ENCODE measurements at places on chromosomes 11 and 22. TPM values are rescaled to one million over a fixed set of nuclear protein-coding genes. Genes with fewer than 3 reads are reported as not detected.

The ACTN3 gene
- not detected for total RNA-seq

The PVALB gene
- total RNA-seq: not detected

- peak; percentile 93 for DNase-seq
These were observed 33.3 kb downstream of the DENND5A start for GRCh38 chr11:9231848-9232177.

- DNase-seq: peak; percentile 84
These were observed 32.1 kb upstream of the SOX10 start for GRCh38 chr22:38016182-38017151.

- DNase-seq: no peak
These were observed 24.3 kb downstream of the TTC12 start for GRCh38 chr11:113338730-113339129.

DNA sequence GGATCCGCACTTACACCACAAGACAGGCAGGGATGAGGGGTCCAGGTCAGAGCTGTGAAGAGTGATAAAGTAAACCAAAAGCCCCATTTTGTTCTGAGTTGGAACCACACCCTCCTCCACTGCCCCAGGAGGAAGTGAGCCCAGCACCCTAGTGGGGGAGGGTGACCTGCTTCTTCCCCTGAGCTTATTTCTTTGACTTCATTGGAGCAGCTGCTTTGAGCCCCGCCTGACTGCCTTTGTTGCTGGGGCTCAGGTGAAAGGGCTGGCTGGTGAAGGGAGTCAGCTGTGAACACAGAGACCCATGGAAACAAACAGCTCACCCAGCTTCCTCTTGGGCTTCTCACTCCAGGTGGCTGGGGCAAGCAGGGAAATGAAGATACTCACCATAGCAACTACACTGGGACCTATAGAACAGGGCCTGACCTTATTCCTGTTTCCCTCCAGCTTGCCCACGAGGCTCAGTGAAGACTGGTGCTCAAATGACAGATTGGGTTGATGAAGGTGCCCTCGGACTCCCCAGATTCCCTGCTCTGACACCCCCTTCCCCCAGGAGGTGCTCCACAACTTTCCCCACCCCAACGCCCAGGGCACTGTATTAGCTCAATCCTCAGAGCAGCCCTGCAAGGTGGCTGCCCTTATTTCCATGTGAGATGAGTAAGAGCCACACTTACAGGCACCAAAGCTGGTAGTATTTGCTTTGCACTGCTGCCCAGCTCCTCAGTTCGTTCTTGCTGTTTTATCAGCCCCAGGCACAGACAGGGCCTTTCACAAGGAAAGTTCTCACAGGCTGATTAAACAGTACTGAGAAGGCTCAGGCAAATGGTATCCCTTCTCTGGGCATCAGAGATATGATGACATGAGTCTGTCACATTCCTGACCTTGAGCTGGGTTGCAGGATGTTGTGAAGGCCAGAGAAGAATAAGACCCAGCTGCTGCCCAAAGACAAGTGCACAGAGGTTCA, 2.4 kb downstream of the UCP2 start:
- DNase-seq: peak; percentile 34

DNA sequence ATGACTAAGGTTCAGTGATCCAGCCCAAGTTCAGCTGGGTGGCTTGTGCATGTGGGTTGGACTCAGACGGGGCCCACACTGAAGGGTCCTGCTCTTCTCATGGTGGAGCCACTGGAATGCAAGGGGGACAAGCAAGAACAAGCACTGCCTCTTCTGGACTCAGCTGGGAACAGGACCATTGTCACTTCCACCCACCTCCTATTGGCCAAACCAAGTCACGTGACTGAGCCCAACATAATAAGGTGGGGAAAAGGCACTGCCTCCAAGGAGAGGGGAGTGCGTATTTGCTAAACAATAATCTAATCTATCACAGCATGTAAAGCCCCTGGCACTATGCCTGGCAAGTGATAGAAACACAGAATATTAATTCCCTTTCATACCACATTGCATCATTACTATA, 87.1 kb downstream of the CHST1 start:
- DNase-seq: no peak

- no peak for DNase-seq
These were observed 139.0 kb upstream of the LUZP2 start for GRCh38 chr11:24357620-24358410.

DNA sequence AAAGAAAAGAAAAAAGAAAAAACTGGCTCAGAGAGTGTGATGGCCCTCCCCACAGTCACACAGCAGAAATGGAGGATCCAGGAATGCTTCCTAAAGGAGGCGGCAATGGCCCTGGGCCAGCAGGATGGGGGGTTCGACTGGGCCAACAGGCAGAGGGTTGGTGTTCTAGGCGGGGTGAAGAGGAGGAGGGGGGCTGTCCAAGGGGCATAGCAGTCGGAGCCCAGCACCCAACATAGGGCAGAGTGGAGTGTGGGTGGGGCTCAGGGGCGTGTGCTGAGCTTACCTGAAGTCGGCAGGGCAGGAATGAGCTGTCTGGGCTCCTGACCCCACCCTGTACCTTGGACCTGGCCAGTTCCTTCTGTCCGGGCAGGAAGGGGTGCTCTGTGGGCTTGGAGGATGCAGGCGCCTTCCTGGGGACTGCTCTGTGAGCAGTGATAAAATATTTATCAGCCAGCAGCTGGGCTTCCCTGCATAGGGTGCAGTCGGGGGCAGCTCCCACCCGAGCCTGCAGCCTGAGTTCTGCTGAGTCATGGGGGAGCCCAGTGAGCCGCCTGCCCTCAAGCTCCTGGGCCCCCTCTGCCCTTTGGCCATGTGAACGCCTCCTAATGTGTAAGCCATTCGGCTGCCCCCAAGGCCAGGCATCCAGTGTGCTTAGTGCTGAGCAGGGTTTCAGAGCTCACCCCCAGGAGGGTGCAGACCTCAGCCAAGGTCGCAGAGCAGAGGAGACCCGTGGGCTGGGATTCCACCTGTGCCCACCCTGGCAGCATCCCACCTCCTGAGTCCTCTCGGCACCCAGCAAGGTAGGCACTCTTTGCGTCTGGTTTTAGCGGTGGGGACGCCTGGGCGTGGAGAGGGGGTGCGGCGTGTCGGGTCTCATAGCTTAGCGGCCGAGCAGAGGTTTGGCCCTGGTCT, 25.3 kb upstream of the PRR5 start:
- DNase-seq: peak; percentile 15
